ENCODE measurements at places on chromosomes 4 and X.

DNA sequence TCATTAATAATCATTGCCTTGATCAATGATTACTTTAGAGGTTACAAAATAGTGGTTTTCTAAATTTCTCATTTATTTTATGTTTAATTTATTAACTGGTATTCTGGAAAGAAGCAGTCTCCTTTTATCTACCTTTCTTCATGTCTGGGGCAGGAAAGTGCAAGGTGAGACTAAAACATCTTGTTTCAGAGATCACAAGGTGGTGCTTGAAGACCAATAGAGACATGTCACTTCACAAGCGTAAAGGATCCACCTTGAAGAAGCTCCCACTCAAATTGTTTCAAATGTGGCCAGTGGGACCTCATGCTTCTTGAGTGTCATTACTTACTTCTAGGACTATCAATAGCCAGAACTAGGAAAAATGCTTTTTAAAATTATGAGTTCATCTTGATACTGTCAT lies 1568.7 kb downstream of the RPA4 start:
- no peak for DNase-seq

- no peak for DNase-seq
These were observed 658.1 kb downstream of the GRID2 start for GRCh38 chr4:92961881-92962280.

- DNase-seq, result no peak
These were observed 291.3 kb downstream of the PDHA2 start for GRCh38 chr4:96131186-96131585.

DNA sequence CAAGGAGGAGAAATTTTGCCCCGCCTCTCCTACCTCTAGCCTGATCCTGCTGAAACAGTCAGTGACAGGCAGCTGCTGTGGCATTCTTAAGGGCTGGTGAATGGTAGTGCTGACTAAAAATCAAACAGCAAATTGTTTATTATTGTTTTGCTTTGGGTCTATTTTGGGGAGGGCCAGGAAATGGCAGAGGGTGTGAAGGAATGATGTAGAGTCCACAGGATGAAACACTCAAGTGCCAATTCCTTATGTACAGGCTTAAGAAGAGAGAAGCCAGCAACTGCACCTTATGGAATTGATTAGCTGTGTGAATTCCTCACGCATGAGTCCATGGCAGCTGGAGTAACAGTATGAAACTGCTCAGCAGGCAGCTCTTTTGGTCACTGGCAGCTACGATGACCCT lies 39.7 kb downstream of the VEGFC start:
- DNase-seq, result no peak

GRCh38 chrX:29826742-29827141 lies 388.6 kb upstream of the MAGEB2 start:
- no peak for DNase-seq

- DNase-seq, result no peak
These were observed 80.7 kb downstream of the MAB21L2 start for GRCh38 chr4:150662686-150663085.

GRCh38 chr4:38105475-38106220 lies 145.4 kb downstream of the PTTG2 start:
- DNase-seq, result no peak

DNA sequence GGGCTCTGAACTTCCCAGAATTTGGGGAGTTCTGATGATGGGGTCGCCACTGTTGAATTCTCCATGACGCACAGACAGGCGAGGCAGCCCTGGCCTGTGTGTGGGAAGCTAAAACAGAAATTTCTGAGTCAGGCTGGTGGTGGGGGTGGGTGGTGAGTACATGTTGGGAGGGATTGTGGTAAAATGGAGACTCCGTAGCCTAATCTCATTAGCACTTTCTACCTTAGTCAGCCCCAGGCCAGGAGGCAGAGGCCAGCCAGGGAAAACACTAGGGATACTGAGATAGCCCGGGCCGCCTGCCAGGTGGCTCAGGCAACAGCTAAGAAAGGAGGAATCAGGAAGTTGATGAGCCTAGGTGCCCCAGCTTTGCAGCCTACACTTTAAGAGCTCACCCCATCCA lies 39.3 kb upstream of the NHSL2 start:
- DNase-seq, result no peak

DNA sequence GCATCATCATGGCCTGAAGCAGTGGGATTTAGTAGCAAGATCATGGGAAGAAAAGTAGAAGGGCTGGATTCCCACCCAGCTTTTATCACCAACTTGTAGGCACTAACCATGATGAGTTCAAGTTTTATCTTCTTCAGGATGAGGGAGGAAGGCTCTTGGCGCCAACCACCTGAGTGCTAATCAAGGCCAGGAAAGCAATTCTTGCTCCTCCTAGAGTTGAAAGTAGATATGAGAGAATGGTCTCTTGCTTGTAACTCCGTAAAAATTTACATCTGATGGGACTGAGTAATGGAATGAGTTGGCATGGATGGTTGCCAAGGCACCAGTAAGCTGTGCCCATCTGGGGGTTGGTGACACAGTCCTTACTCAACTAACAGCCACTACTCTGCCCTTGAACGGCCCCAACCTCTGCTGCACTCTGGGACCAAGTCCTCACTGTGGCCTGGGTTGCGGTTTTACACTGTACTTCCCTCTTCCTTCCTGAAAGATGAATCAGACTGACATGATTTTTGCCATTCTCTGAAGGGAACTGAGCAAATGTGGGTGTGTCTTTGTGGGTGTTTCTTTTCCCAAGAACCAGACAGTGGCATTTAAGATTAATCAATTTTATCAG lies 39.4 kb upstream of the NDP start:
- DNase-seq, result peak; percentile 10

GRCh38 chr4:152805818-152806217 lies 26.1 kb downstream of the ARFIP1 start:
- DNase-seq, result no peak

- DNase-seq, result no peak
These were observed 39.8 kb upstream of the ATOH1 start for GRCh38 chr4:93788712-93789111.

DNA sequence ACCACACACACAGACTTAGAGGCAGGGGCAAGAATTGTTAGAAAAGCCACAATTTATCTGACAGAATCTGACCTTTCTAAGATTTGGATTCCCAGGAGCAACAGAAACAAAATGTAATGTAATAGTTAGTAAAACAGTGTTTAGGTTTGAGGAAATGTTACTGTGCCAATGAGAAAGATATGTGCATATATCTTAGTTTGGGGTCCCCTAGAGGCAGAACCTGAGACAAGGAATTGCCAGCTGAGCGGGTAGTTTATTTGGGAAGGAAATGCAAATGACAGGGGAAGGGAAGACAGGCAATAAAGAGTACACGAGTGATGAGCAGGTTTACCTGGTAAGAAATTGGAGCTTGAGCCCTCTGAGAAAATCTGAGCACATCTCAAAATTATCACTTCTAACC lies 31.3 kb upstream of the DDX53 start:
- DNase-seq, result no peak

DNA sequence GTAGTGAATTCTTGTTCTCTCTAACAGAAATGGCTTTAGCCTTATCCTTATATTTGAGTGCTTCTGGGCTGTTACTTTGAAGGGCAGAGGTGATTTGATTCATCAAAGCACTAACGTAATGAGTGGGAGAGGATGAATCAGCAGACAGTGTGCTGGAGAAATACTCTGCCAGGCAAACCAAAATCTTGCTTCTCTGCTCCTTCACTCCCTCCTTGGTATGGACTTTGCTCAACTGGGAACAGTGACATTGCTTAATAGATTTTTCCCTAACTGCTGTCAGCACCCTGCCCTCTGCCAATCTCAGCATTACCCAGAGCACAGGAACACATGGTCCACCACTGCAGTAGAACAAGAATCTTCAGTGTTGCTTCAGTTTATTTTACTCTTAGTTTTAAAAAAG lies 56.0 kb downstream of the PDLIM5 start:
- no peak for DNase-seq

- no peak for DNase-seq
These were observed 34.5 kb upstream of the HGFAC start for GRCh38 chr4:3407171-3407771.

GRCh38 chr4:38058151-38058550 lies 98.0 kb downstream of the PTTG2 start:
- DNase-seq, result no peak

DNA sequence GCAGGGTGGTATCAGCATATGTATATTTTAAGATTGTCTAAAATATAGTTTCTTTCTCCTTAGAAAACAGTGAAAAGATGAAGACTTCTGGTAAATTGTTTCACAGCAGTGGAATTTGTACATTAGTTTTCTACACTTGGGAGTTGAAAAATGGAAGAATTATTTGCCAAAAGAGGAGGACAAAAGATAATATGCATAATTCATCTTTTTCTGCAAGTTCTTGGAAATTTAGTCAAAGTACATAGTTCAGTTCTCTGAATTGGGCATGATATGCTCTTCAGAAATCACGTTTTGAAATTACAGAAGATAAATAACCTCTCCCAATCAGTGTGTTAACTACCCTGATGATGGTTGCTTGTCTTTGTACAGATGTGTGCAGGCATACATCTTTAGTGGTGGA lies 47.0 kb downstream of the RBPJ start:
- DNase-seq, result no peak

DNA sequence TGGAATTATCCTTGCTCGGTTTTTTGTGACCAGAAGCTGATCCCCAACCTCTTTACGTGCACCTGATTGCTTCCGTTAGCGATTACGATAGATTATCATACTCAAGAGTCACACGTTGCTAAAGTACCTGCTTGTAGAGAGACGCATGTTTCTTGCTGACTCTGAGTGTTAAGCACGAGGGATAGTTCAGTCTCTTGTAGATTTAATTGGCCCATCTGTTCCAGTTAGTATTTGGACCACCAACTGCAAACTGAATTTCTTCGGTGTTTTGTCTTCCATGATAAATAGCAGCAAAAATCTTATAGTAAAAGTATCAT lies 516 bp upstream of the COX18 start:
- DNase-seq, result no peak

GRCh38 chr4:80831383-80832361 lies 198.8 kb upstream of the BMP3 start:
- no peak for DNase-seq

DNA sequence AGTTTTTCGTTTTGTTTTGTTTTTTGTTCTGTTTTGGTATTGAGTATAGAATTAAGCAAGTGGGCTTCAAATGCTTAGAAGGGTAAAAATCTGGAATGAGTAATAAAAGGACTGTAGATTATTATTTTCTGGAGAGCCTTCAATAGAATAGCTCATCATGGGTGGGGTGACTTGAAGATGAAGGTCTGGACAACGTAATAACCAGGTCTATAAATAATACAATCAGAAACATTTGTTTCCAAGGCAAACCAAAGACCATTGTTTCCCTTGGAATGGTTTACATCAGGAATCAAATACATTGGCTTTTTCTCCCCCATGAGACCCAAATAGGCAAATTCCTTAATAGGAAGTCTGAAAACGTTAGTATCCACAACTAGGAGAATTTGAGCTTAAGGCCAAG lies 721.6 kb downstream of the RPA4 start:
- DNase-seq, result no peak

DNA sequence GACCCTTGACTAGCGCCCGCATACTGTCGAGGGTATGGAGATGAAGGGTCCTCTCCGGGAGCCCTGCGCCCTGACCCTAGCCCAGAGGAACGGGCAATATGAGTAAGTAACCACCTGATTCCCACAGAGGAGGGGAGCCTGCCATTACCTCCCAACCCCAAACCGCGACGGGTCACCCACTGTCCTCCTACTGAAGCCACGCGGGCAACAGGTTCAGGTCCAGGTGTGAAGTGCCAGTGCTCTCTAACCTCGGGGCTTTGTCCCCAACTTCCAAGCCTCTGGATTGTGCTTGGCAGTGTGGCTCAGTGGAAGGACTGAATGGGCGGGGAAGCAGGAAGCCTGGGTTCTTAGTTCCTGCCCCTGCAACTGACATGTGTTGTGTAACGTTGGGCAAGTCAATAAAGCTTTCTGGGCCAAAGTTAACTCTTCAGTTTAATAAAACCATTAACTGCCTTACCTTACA lies 694 bp downstream of the OCRL start:
- DNase-seq, result no peak

GRCh38 chrX:150361777-150362351 lies 1.3 kb upstream of the MAMLD1 start:
- no peak for DNase-seq

GRCh38 chr4:7155590-7156071 lies 36.7 kb upstream of the SORCS2 start:
- no peak for DNase-seq

GRCh38 chr4:68373513-68373912 lies 23.6 kb upstream of the YTHDC1 start:
- DNase-seq, result peak; percentile 32

DNA sequence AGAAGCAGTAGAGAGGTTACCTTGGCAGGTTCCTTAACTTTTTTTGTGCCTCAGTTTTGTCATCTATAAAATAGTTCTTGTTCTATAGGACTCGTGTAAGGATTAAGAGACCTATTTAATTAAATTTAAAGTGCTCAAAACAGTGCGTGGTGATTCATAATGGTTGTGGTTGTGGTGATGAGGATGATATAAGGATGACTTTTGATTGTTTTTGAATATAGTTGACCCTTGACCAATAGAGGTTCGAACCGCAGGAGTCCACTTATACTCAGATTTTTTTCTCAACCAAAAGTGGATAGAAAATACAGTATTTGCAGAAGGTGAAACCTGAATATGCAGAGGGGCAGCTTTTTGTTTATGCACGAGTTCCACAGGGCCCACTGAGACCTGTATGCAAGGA lies 14.6 kb downstream of the SMAD1 start:
- DNase-seq, result no peak

DNA sequence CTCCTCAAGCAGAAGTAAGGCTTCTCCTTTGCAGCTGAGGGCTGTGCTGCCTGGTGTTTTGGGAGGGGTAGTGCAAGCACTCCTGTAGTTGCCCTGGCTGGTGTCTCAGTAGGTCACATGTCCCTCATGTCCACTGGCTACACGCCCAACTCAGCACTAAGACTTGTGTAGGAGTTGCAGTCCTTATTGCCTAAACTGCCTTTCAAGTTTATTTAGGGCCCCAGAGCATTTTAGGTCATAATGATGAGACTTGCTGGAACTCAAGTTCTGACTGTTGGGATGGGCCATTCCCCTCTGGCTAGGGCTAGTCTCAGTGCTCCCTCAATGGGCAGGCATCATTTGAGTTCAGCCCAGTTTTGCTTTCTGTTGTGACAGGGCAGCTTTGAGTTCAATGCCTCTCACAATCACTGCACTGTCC lies 44.1 kb downstream of the PPM1K start:
- DNase-seq, result no peak

DNA sequence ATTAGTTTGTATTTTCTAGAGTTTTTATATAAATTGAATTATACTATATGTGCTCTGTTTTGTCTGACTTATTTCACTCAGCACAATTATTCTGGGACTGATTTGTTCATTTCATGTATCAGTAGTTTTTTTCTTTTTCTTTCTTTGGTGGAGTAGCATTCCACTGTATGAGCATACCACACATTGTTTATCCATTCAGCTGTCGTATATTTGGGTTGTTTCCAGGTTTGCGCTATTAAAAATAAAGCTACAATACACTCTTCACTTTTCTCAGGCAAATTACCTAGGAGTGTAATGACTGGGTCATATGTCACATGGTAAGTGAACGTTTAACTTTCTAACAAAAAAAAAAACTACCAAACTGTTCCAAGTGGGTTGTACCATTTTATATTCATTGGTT lies 9.6 kb upstream of the OTUD4 start:
- no peak for DNase-seq

Data from T-helper 2 cell (primary cell).